ENCODE measurements at places on chromosomes 7 and 10. TPM values are rescaled to one million over a fixed set of nuclear protein-coding genes. Genes with fewer than 3 reads are reported as not detected.

DNA sequence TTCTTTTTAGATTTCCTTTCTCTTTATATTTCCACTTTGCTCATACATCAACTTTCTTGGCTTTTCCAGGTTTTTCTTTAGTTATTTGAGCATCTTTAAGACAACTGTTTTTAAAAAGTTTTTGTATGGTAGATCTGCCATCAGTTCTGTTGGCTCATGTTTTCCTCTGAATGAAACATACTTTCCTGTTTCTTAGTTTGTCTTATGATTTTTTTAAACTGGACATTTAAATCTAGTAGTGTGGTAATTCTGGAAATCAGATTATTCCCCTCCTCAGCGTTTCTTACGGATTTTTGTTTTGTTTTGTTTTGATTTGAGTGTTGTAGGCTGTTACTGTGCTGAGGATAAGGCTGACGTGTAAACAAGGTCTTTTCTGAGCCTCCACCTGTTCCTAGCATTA lies 33.8 kb upstream of the ITGB8 start:
- H3K27ac ChIP-seq, result no peak overlapping the region
- DNase-seq, result no peak
- no peaks in the 10 kb centered on the region for H3K27me3 ChIP-seq
- H3K4me1 ChIP-seq, result peaks cover 12% of the 10 kb centered on the region
- H3K4me3 ChIP-seq, result no peak overlapping the region

DNA sequence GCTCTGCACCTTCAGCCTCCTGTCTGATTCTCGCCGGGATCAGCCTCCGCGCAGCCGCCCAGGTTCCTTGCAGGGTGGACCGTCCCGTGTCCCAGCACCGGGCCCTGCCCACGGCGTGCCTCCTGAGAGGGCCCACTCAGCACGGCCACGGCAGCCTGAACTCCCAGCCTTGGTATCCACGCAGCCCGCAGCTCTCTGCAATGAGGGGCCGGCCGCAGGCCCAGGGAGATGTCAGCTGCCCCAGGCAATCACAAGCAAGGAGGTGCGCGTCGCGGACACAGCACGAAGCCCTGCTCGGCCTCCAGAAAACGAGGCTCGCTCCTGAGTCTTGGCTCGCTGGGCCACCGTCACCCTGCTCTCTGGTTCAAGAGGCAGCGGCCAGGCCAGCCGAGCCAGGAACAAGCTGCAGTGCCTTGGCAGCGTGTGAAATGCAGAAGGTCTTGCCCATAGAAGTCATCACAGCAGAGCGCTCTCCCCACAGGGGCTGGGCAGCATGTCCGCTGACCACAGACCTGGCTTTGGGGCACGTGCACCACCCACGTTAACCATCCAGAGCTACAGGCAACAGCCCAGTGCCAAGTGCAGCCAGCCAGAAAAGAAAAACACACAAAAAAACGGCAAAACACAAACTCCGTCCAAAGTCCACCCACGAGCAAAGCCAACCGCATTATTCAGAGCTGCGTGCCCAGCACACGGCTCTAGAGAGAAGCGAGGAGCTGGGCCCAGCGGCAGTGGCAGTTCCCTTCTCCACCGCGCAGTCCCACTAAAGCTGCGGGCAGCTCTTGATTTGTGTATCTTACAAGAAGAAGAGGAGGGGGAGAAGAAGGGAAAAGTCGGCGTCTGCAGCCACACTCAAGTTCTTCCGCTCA lies 13.9 kb downstream of the GPER1 start:
- H3K27me3 ChIP-seq, result no peaks in the 10 kb centered on the region
- no peaks in the 10 kb centered on the region for H3K4me1 ChIP-seq
- no peak for DNase-seq
- H3K36me3 ChIP-seq, result no peaks in the 10 kb centered on the region
- no peak overlapping the region for H3K27ac ChIP-seq
- no peak overlapping the region for H3K4me3 ChIP-seq

GRCh38 chr7:12269100-12269895 lies 58.2 kb downstream of the TMEM106B start:
- H3K36me3 ChIP-seq, result no peaks in the 10 kb centered on the region
- no peak for DNase-seq
- no peak overlapping the region for H3K27ac ChIP-seq
- no peaks in the 10 kb centered on the region for H3K4me1 ChIP-seq
- H3K27me3 ChIP-seq, result no peaks in the 10 kb centered on the region
- H3K4me3 ChIP-seq, result no peak overlapping the region

BMPER gene
- polyA plus RNA-seq, result 40.5 TPM

C10orf67 gene
- 0.76 TPM for polyA plus RNA-seq

- H3K27ac ChIP-seq, result no peak overlapping the region
- H3K36me3 ChIP-seq, result no peaks in the 10 kb centered on the region
- H3K4me1 ChIP-seq, result no peaks in the 10 kb centered on the region
- H3K27me3 ChIP-seq, result no peaks in the 10 kb centered on the region
Observed at GRCh38 chr7:98222533-98223195, 11.4 kb downstream of the BHLHA15 start.

PON1 gene
- polyA plus RNA-seq, result not detected

DNA sequence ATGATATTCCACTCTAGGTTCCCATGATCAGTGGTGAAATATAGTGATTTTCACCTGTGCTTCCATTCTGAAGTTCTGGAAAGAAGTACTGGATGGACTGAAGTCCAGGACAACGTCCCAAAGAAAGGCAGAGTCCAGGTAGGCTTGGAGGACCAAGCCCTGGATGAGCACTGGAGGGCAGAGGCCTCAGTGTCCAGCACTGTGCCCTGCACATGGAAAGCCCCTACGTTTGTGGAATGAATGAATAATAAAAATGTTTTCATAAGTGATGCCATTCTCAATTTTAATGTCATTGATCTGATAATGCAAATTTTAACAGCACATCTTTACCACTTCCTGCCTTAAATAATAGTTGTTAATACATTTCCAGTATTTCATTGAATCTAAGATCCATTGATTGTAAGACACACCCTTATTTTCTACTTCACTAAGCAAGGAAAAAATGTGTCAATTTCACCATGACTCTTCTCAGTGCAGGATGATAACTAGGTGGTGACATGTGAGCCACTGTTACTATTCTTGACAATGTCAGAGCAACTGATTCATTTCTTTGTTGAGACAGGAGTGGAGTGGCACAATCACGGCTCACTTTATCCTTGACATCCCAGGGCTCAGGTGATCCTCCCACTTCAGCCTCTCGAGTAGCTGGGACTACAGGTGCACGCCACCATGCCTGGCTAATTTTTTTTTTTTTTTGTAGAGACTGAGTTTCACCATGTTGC lies 35.2 kb downstream of the ZNF783 start:
- DNase-seq, result no peak
- H3K27me3 ChIP-seq, result no peaks in the 10 kb centered on the region

GRCh38 chr10:100858747-100859483 lies 53.8 kb upstream of the SLF2 start:
- H3K27me3 ChIP-seq, result peaks cover 64% of the 10 kb centered on the region
- H3K4me3 ChIP-seq, result no peak overlapping the region
- H3K4me1 ChIP-seq, result no peaks in the 10 kb centered on the region
- DNase-seq, result no peak
- H3K36me3 ChIP-seq, result no peaks in the 10 kb centered on the region

- no peaks in the 10 kb centered on the region for H3K36me3 ChIP-seq
- no peak for DNase-seq
- no peaks in the 10 kb centered on the region for H3K27me3 ChIP-seq
- peaks cover 20% of the 10 kb centered on the region for H3K4me1 ChIP-seq
- peak overlapping the region; percentile 95 for H3K4me3 ChIP-seq
Observed at GRCh38 chr7:87151729-87152111, 533 bp upstream of the DMTF1 start.

GRCh38 chr10:58457761-58458616 lies 54.7 kb upstream of the BICC1 start:
- peak; percentile 91 for DNase-seq
- H3K4me3 ChIP-seq, result peak overlapping the region; percentile 5
- H3K4me1 ChIP-seq, result peaks cover 29% of the 10 kb centered on the region
- no peaks in the 10 kb centered on the region for H3K36me3 ChIP-seq
- no peaks in the 10 kb centered on the region for H3K27me3 ChIP-seq

DNA sequence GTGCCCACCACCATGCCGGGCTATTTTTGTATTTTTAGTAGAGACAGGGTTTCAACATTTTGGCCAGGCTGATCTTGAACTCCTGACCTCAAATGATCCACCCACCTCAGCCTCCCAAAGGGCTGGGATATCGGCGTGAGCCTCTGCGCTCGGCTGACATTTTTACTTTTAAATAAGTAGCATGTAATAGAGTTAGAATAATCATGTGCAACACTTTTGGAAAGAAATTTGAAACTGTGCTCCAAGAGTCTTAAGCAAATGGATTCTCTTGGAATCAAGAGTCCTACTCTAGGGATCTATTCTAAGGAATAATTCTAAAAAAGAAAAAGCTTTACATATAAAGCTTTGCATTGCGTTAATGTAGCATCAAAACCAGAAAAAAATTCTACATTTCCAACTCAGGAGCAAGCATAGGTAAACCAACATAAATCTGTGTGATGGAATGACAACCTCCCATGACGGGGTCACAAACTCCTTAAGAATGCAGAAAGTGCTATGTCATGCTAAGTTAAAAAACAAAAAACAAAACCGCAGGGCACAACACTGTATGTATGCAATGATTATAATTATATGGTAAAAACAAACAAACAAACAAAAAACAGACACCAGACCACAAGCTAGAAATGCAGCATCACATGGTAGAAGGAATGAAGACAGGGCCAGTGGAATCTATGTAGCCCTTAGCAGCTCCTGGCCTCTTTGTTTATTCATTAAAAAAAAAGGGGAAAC lies 98.7 kb downstream of the RNF216 start:
- no peak for DNase-seq
- no peak overlapping the region for H3K27ac ChIP-seq
- H3K4me3 ChIP-seq, result no peak overlapping the region
- no peaks in the 10 kb centered on the region for H3K27me3 ChIP-seq

ARHGEF35 gene
- 5.8 TPM for polyA plus RNA-seq

DNA sequence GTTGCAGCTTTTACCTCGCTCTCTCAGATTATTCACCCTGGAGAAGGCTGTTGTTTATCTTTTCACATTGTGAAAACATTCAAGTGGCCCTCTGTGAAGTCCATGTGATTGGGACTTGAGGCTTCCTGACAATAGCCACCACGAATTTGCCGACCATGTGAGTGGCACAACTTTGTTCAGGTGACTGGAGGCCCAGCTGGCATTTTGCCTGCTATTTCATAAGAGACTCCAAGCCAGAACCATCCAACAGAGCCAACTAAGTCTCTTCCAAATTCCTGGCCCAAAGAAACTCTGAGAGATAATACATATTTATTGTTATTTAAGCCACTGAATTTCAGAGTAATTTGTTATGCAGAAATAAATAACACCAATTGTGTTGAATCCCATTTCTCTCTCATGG lies 38.2 kb upstream of the CCSER2 start:
- peaks cover 10% of the 10 kb centered on the region for H3K27me3 ChIP-seq
- no peak overlapping the region for H3K27ac ChIP-seq
- no peak for DNase-seq
- H3K4me1 ChIP-seq, result no peaks in the 10 kb centered on the region

GRCh38 chr7:127107601-127108007 lies 145.1 kb downstream of the GRM8 start:
- peak; percentile 54 for DNase-seq
- H3K4me1 ChIP-seq, result no peaks in the 10 kb centered on the region
- no peak overlapping the region for H3K27ac ChIP-seq
- H3K36me3 ChIP-seq, result no peaks in the 10 kb centered on the region

MCM10 gene
- 4.7 TPM for polyA plus RNA-seq

CCDC3 gene
- not detected for polyA plus RNA-seq

DNA sequence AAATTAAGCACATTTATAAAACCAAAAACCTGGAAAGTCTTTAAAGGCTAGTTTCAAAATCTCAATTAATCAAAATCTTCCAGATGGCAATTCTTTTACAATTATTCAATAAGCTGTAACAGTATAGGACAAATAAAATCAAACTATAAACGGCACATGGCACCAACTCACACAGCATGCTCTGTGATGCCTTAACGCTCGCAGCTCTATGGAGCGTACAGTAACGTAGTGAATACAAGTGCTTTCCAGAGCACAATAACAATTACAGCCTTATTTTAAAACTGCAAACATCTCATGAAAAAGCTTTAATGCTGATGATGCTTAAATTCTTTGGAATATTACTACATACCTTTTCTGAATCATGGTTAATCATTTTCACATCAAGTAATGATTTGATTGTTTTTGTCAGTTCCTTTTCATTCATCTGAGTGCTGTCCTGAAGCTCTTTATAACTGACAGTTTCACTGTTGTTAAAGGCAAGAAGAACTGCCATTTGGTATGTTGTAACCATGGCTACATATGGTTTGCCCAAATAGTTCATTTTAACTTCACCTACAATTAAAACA lies 74.2 kb downstream of the CUL2 start:
- DNase-seq, result no peak
- H3K36me3 ChIP-seq, result peaks cover 27% of the 10 kb centered on the region
- no peaks in the 10 kb centered on the region for H3K27me3 ChIP-seq
- H3K4me1 ChIP-seq, result peaks cover 9% of the 10 kb centered on the region
- H3K27ac ChIP-seq, result no peak overlapping the region

DNA sequence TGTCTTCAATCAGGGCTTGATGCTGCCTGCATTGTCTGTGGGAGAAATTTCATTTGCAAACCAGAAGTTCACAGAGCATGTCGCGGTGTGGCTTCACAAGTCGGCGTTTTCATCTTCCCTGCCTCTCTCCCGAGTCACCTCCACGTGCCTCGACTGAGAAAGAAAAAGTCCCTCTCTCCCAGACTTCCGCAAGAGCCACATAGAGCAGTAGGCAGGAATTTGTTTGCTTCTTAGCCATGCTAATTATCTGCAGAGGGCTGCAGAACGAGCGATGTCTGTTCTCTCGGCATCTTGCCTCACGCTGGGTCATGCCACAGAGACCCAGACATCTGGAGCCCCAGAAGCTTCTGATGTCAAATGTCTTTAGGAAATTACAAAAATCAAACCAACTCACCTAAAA lies 272.2 kb downstream of the TCF7L2 start:
- peak overlapping the region; percentile 48 for H3K4me3 ChIP-seq
- H3K36me3 ChIP-seq, result no peaks in the 10 kb centered on the region

ABCA13 gene
- not detected for polyA plus RNA-seq

- H3K27ac ChIP-seq, result no peak overlapping the region
- H3K36me3 ChIP-seq, result no peaks in the 10 kb centered on the region
- no peak overlapping the region for H3K4me3 ChIP-seq
- H3K27me3 ChIP-seq, result no peaks in the 10 kb centered on the region
- no peaks in the 10 kb centered on the region for H3K4me1 ChIP-seq
Observed at GRCh38 chr10:78952030-78952429, 116.7 kb upstream of the ZMIZ1 start.

STEAP1B gene
- polyA plus RNA-seq, result 24.9 TPM

DNA sequence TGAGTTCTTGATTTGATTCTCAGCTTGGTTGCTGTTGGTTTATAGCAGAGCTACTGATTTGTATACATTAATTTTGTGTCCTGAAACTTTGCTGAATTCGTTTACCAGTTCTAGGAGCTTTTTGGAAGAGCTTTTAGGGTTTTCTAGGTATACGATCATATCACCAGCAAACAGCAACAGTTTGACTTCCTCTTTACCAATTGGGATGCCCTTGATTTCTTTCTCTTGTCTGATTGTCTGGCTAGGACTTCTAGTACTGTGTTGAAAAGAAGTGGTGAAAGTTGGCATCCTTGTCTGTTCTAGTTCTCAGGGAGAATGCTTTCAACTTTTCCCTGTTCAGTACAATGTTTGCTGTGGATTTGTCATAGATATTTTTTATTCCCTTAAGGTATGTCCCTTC lies 86.2 kb downstream of the PLXDC2 start:
- H3K27me3 ChIP-seq, result no peaks in the 10 kb centered on the region
- no peak overlapping the region for H3K4me3 ChIP-seq
- H3K36me3 ChIP-seq, result no peaks in the 10 kb centered on the region
- DNase-seq, result no peak
